Aorta (tissue), 5 donors: ENCODE measurements at places on chromosomes 2 and 18. TPM values are rescaled to one million over a fixed set of nuclear protein-coding genes. Genes with fewer than 3 reads are reported as not detected.

GRCh38 chr18:2970772-2971659 is 41.9 kb downstream of the LPIN2 start:
- DNase-seq: no peak

- no peak for DNase-seq
These were observed 146.7 kb upstream of the SMIM21 start for GRCh38 chr18:75574187-75574586.

- DNase-seq: no peak
These were observed 5.1 kb upstream of the LANCL1 start for GRCh38 chr2:210481601-210482175.

DNA sequence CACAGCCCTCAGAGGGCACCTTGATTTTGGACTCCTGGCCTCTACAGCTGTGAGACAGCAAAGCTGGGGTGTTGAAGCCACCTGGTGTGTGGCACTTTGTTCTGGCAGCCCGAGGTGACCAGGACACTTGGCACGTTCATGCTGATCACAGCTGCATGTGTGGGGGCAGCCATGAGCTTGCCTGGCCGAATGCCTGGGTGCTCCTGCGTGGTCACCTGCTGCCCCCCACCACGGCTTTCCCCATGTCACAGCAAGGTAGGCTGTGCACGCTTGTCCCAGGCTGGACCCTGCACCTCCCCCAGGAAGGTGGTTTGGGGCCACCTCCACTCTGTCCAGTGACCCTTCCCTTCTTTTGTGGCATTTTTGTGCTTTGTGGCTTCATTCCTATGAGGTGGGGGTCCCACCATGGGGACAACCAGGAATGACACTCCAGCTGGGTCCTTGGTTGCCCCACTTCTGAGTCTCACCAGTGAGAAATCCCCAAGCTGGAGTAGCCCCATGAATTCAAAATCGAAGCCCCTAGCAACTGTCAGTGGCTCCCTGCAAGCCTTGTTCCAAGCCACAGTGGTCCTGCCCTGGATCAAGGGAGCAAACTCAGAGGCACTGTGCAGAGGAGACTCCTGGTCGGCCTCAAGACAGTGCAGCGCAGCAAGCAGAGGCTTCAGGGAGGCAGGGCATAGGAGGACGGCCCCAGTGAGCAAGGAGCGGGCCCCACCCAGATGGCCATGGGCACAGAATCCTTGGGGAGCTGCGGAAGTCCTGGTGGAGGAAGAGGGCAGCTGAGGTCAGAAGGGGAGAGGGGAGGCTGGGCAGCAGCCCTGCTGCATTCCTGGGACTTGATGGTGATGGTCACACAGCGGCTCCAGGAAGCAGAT is 121.4 kb upstream of the HS6ST1 start:
- DNase-seq: no peak

GRCh38 chr2:37587817-37588216 is 83.6 kb downstream of the CDC42EP3 start:
- DNase-seq: no peak

GRCh38 chr18:36661999-36662398 is 166.8 kb downstream of the TPGS2 start:
- DNase-seq: no peak

Gene FRZB
- 47.9 TPM for polyA plus RNA-seq

Gene CYTIP
- 1.00 TPM for polyA plus RNA-seq
